ENCODE measurements at places on chromosomes 1 and 21.

DNA sequence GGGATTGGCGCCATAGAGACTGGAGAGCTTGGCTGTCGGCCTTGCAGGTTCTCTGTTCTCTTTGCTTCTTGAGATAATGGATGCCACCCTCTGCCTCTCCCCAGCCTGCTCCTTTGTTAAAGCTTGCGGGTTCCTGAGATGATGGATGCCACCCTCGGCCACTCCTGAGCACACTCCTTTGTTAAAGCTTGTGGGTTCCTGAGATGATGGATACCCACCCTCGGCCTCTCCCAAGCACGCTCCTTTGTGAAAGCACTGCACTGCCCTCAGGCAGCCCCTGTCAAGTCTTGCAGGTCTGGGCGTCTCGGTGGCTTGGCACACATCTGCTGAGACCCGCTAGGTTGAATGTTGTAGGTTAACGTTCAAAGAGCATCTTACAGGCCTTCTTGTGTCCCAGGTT lies 76.5 kb downstream of the SCCPDH start:
- DNase-seq = no peak

GRCh38 chr1:71343686-71344416 lies 263.0 kb upstream of the ZRANB2 start:
- no peak for DNase-seq

- DNase-seq = no peak
Measured at GRCh38 chr1:5574641-5575040, 417.6 kb downstream of the NPHP4 start.

- no peak for DNase-seq
Measured at GRCh38 chr1:179164494-179164893, 65.0 kb downstream of the ABL2 start.

DNA sequence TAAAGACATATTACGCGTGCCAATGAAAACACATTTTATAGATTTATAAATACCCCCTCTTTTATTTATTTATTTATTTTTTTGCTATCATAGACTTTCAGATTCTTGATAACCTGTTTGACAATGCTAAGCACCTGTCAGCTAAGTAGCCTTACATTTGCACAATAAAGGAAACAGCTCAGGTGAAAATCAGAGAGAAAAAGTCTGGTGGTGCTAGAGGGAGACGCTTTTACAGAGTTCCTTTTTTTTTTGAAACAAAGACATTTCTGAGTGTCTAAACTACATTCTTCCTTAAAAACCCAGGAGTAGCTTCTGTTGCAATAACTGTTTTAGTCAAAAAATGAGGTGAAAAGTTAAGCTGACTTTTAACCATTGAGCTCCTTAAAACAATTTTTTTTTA lies 1611.6 kb downstream of the NCAM2 start:
- no peak for DNase-seq

DNA sequence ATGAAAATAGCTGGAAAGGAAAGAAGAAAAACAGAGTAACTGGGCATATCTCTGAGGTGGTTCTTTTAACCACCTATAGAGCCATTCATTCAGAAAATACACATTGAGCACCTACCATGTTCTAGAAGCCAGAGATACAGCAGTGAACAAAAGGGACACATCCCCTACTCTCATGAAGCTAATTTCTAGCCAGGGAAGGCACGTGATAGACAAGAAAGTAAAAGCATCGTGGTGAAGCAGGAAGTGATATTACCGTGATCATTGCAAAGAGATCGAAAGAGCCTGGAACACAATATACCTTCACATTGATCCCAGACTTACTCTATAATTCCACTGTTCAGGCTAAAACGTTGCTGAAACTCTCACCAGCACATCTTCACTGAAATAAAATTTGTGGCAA lies 76.0 kb downstream of the TIAM1 start:
- DNase-seq = no peak

DNA sequence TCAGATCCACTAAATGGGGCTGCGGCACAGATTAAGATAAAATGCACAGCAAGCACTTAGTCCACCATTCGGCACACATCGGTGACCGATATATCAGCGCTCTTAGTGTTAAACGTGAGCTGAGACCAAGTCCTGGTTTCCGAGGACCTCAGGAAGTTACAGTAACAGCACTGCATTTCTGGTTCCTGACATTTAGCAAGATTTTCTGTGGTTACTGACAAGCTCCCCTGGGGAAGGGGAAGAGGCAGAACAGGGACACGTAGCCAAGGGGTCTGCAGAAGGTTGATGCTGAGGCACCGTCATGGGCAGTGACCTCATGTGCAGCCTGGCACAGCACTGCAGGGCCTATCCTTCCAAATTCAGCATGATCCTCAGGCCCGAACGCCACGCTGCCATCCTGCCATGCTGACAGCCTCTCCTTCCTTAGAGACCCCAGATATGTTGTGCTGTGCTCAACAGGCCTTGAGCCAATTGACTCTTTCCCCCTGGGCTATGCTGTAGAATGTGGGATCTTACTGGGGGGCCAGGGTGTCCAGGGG lies 13.4 kb upstream of the PEF1 start:
- no peak for DNase-seq

DNA sequence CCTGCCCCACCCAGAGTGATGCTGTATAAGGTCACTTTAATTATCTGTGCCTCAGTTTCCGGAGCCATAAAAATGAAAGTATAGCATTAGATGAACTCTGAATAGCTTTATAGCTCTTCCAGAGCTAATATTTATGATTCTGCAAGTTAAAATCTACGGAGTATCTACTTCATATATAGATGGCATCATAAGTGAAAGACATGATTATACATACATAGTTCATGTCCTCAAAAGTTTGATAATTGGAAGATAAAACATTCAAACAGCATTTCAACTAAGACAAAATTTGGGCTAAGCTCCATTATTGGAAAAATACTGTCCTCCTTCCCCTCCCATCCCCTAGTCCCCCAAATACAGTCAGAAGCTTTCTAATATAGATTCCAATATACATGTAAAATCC lies 4.2 kb downstream of the AKT3 start:
- DNase-seq = no peak

DNA sequence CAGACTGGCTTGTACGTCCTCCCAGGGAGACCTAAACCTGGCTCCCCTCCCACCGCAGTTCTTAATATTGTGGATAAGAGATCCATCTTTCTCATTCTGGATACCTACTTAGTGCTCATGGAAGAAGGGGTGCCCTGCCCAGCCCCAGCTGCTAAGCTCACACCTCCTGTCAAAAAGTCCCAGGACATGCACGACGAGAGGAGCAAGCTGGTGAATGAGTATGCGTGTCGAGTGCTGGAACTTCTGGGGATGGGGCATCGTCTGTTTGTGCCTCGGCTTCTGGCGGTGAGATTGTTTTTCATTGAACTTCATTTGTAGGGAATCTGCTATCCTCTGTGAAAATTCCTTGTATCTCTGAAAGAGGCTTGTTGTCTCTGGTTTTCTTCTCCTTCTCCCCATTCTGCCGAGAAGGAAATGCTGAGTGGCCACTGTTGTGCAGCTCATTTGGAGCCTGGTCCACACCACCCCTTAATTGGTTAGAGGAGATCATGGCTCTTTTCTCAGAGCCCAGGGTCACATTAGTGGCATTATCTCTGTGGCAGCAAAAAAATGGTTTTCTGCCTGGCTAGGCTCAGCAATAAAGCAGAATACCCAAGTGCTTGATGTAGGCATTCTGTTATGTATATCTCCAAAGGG lies 199.4 kb upstream of the CACYBP start:
- no peak for DNase-seq

DNA sequence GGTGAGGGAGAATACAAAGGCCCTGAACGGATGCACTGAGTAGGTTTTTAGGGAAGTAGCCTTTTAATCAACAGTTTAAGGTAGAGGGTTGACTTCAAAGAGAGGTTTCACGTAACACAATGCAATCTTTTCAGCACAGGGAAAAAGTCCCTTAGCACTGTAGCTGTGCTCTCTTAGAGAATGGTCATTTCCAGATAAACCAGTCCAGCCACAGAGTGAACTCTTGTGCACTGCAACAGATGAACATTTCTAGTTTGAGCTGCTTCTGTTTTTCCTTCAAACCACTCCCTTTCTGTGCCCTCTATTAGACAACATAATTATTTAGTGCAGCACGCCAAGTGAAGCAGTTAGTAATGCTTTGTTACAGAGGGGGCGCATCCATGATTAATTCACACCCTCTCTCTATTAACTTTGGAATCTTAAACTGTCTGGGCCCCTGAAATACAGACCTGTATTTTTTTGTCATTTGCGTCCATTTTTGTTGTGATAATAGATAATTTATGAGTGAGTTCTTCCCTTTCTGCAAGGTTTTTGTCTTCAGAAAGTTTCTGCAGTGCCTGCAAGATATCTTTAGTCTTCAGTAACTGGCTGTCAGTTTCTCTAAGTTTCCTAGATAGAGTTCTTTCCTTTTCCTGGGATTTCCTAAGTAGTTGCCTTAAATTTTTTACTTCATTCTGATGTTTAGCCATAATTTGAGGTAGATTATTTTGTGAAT lies 22.9 kb downstream of the LCA5L start:
- no peak for DNase-seq

GRCh38 chr1:150912623-150913022 lies 13.5 kb upstream of the SETDB1 start:
- DNase-seq = no peak

- DNase-seq = no peak
Measured at GRCh38 chr1:183566026-183566425, 24.2 kb downstream of the NCF2 start.

- DNase-seq = no peak
Measured at GRCh38 chr1:107604825-107605224, 360.2 kb downstream of the VAV3 start.

DNA sequence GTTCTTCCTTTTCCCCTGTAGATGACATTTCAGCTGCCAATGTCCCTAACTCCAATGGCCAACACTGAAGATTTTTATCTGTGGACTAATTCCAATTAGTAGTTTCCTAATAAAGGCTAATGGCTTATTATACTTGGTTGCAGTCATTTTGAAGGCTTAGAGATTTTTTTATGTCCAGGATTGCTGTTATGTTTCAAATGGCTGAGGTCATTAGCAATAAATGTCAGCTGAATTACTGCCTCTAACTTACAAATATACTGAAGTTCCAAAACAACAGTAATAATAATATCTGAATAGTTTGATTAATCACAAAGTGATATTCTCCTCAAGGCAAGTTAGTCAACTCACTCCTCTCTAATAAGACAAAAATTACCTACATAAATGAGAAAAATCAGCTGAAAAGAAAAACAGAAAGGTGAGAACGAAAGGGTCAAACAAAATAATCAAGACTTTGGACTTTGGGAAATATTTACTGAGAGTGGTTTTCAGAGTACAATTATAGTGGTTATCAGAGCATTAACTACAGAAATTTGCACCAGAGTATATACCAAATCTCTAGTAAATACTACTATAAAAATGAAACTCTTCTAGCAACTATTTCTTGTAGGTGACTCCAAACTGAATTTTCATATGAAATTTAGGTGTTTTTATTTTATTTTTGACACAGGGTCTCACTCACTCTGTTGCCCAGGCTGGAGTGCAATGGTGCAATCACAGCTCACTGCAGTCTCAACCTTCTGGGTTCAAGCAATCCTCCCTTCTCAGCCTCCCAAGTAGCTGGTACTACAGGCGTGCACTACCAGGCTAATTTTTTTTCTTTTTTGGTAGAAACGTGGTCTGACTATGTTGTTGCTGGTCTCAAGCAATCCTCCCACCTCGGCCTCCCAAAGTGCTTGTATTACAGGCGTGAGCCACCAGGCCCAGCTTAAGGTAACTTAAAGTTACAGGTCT lies 3.5 kb downstream of the ZZZ3 start:
- no peak for DNase-seq

DNA sequence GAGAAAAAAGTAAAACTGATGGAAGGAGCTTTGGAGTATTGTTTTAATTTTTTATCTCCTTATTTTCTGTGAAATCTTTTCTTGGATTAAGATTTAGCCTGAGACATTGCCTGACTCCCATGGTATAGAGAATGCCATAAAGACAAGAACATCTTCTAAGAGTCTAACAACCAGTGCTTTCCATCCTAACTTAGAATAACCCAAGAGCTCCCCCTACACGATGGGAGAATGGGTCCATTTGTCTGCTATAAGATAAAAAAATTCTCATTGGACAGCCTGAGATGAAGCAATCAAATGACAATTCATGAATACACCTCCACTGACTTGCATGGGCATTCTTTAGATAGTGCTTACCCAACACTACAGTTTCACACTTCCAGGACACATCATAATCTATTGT lies 478.1 kb downstream of the TTLL7 start:
- DNase-seq = no peak

DNA sequence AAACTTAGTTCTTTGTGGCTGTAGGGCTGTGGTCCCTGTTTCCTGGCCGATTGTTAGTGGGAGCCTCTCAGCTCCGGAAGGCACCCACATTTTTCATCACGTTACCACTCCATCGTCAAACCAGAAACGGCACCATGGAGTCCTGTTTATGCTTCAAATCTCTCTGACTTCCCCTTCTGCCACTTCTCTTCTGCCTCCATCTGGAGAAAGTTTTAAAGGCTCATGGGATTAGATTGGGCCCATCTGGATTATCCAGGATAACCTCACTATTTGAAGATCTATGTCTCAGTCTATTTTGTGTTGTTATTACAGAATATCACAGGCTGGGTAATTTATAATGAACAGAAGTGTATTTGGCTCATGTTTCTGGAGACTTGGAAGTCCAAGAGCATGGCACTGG lies 19.3 kb upstream of the IL22RA1 start:
- no peak for DNase-seq

GRCh38 chr1:99669821-99670220 lies 23.9 kb downstream of the PALMD start:
- no peak for DNase-seq

- no peak for DNase-seq
Measured at GRCh38 chr1:64242895-64243756, 39.7 kb downstream of the UBE2U start.

DNA sequence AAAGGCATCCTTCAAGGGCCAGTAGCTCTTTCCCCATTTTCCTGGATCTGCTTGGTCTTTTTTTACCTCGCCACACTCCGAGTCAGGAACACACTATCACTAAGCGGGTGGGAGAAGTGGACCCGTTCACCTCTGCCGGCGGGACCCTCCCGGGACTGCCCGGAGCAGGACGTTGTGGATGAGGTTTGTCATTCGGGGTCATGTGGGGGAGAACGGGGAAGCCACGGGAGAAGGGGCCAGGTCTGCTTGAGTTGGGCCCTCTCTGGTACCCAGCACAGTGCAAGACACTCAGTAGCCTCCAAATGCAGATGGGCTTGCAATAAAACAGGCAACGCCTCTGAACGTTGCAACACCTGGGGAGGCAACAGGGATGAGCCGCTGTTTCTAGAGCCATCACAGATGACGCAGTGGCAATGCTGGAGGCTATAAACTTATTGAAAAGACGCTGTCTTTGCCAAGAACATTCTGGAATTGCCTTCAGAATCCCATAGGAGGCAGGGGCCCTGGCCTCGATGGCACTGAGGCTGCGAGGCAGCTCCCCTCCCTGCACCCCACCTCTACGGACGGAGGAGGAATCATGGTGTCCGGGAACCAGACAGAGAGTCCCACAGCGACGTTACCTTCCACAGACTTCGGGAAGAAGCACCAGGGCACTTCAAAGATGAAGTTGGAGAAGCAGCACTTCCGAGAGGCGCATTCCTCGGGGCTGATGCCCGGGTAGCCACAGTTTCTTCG lies 3.8 kb downstream of the TFF2 start:
- DNase-seq = no peak

- no peak for DNase-seq
Measured at GRCh38 chr21:35703704-35704103, 356.6 kb downstream of the SETD4 start.

GRCh38 chr1:32066489-32066873 lies 6.3 kb upstream of the TMEM39B start:
- no peak for DNase-seq

All from stimulated activated CD4-positive, alpha-beta T cell treated with anti-CD3 and anti-CD28 coated beads, Interleukin-2, amount 100 ng/mL, for 48 hours (primary cell).